ENCODE measurements at places on chromosomes 13 and 19.

DNA sequence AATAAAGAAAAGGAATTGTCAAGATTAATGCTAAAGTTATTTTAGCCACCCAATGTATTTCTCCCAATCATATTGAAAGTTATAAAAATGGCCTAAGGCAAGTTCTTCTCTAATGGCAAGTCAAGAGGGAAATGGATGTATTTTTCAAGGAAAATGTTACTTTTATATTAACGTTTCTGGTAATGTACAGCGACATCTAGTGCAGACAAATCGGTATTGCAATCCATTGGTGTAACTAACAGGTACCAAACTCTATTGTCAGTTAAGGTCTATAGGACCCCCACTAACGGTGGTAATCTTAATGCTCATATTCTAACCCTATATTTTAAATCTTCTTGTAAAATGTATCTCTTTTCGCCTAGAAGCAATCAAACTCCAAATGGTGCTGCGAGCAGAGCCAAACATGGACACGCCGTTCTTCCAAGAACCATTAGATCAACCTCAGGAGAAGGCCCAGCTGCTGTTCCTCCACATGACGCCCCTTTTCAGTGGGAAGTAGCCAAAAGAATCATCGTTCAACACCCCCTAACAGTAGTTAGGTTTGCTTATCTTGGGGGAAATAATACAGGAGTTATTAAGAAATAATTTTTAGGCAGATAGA, 98.5 kb upstream of the PABPC3 start:
- no peak for DNase-seq

DNA sequence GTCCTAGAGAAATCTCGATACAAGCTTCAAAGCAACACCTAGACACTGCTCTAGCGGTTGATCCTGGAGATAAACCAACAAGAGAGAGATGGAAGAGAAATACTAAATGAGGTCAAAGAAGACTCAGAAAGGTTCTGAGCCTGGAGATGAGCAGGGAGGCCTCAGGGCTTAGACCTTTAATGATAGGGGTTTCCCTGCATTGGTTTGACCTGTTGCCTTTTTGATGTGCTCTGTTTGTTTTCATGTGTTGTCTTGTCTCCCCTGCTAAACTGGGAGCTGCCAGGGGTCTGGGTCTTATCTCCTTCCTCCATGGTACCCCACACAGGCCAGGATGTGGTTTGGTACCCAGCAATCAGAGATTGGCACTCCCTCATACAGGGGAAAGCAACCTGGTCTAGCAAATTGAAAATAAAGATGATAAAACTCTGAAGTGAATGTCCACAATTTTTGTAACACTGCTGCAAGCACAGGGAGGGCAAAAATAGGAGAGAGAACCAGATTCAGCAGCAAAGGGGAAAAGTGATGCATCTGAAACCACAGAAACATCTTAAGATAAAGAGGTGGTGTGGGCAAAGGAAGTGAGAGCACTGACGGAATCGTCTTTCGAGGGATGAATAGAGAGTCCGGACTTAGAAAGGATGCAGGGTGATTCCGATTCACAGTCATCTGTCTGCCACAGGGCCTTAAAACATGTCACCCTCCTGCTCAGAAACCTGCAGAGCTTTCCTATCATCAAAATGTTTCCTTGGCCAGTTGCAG, 3.5 kb downstream of the FFAR2 start:
- DNase-seq = no peak

DNA sequence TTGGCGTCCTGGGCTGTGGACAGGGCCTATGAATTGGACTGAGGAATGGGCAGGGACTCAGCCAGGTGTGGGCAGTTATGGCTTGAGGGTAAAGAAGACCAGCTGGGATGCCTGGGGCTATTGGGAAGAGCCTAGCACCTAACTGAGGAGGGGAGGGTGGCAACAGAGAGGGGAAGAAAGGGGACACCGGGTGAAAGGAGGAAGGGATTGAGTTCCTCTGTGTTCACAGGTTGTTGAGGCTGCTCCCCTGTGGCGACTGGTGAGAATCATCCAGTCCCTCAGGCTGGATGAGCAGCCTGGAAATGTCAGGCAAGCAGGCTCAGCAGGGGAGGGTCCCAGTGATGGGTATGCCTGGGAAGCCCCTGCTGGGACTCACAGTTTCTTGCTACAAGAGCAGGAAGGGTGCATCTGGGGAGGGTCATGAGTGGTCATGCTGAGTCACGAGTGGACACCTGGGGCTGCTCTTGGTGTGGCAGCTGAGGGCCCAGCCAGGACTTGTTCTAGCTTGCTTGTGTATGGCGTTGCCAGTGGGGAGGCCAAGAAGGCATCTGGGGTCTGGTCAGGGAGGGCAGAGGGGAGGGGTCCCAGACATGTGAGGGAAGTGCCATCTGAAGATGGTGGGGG, 1.4 kb downstream of the ZNF324 start:
- no peak for DNase-seq

DNA sequence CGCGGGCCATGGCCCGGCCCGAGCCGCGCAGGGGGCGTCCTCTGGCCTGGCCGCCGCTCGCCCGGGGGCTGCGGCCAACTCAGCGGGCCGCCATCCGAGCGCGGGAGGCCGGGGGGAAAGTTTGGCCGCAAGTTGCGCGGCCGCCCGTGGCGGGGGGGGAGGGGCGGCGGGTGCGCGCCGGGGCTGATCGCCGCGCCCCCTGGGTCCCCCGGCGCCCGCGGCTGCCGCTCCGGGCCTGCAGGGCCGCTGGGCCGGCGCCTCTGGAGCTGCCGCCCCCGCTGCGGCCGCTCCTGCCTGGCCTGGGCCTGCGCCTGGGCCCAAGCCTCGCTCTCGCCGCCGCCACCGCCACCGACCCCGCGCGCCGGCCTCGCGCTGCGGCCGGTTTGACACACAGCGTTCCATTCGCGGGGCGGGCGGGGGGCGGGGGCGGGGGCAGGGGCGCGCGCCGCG, at the start of gene NR2F6:
Gene NR2F6 (minus strand): TSS at position 385 of the 450 bp plus-strand sequence. CDS start 699 bp downstream, outside the sequence.
- no peak for DNase-seq

- DNase-seq = peak; percentile 78
These were observed 966 bp downstream of the JUNB start for GRCh38 chr19:12792051-12792852.

Data from activated CD4-positive, CD25-positive, alpha-beta regulatory T cell treated with anti-CD3 and anti-CD28 coated beads, Interleukin-2, amount 50 U/mL, for 72 hours (primary cell).